ENCODE measurements at places on chromosomes 4 and X.

DNA sequence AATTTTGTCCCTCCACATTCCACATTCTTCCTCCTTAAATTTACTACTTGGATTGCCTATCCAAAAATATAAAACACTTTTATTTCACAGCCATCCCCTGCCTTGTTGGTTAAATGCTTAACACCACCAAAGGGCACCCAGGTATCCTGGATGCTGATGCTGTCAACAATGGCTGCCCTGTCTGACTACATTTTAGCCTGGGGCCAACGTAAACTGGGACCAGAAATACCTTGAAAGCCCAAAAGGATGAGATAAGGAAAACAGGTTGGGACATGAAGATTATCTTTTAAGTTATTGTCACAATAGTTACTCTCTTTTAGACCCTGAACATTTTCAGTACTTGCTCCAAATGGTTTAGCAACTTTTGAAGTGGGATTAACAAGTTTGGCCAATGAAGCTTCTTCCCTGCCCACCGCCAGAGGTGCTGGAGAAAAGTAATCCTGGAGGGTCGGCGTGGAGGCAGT lies 775 bp upstream of the YIPF6 start:
- DNase-seq = no peak

DNA sequence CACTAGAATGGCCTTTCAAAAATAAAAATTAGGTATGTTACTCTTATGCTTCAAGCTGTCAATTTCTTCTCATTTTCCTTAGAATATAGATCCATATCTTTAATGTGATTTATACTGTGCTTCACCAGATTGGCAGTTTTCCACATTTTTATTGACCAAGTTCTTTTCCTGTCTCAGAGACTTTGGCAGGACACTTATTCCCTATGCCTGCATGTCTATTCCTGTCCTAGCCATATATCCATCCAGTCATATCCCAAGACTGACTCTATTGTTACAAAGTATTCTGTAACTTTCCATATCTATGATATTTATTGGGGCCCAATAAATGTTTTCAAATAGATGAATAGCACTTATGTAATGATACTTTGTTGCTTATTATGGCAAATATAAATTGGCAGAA lies 450.7 kb downstream of the GASK1B start:
- DNase-seq = no peak

GRCh38 chrX:50668860-50669259 lies 145.1 kb downstream of the SHROOM4 start:
- no peak for DNase-seq

GRCh38 chrX:129875669-129876068 lies 30.3 kb upstream of the UTP14A start:
- DNase-seq = peak; percentile 65

DNA sequence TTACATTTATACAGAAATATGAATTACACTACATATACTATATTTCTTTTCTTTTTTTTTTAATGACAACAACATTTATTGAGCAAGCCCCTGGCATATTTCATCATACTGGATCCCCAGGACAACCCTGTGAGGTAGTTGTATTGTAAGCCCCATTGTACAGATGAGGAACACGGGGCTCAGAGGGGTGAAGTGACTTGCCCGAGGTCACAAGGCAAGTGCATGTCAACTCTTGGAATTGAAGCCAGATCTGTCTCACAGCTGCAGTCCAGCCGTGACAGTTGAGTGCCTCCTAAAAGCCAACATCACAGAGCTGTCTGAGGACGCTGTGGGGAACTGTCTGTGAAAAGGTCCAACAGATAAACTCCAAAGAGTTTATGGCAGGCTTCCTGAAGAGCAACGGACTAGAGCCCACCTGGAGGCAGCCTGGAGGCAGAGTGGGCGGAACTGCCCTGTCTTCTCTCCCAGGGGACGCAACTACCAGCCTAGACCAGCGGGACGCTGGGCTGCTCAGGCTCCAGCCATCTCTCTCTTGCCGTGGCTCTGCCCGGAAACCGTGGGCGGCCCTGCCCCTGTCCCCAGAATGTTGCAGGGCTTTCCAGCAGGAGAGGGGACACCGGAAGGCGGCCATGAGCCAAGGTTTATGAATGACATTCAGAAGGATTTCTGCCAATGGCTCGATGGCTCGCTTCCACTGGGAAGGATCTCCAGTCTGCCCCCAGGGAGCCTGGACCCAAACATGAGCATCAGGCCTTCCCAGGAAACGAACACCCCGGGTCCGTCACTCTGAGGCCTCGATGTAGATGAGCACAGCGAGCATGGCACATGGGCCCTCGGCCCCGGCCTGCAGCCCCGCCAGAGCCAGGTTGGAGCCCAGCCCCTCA lies 50.1 kb downstream of the CFAP299 start:
- no peak for DNase-seq

DNA sequence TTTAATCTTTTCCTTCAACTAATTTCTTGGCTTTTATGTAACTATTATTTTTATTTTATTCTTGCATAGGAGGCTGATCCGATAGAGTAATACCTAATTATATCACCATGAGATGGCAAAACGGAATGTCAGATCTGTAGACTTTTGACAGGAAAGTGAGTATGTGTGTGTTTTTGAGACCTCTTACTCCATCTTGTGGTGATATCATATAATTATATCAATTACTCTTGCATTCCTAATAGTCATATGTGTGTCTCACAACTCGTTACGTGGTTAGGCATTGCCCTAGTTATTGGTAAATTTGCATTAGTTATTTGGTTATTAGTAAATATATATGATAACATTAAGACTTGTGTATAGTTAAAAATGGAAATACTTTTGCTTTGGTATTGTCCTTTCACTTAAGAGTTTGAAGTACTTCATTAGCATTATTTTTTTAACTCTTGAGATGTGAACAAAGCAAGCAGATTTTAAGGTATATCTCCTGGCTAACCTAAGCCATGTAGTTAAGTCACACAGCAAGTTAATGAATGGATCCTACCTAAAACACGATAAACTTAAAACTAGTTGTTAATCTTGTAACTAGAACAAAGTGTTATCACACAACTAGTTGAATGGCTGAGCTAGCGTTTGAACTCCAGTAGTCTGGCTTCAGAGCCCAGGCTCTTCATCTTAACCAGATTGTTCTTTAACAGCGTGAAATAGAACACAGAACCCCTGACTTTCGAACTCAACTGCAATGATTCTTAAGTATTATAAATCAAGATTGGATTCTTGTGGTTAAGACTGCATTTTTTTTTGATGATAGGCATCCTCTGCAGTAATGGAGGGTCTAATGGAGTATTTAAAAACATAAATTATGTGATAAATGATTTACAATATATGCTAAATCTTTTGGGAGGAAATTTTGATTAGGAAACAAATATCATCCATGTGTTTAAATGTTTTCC lies 67.1 kb downstream of the PGRMC2 start:
- DNase-seq = peak; percentile 73

GRCh38 chr4:924107-925096 lies 7.7 kb downstream of the GAK start:
- peak; percentile 45 for DNase-seq

DNA sequence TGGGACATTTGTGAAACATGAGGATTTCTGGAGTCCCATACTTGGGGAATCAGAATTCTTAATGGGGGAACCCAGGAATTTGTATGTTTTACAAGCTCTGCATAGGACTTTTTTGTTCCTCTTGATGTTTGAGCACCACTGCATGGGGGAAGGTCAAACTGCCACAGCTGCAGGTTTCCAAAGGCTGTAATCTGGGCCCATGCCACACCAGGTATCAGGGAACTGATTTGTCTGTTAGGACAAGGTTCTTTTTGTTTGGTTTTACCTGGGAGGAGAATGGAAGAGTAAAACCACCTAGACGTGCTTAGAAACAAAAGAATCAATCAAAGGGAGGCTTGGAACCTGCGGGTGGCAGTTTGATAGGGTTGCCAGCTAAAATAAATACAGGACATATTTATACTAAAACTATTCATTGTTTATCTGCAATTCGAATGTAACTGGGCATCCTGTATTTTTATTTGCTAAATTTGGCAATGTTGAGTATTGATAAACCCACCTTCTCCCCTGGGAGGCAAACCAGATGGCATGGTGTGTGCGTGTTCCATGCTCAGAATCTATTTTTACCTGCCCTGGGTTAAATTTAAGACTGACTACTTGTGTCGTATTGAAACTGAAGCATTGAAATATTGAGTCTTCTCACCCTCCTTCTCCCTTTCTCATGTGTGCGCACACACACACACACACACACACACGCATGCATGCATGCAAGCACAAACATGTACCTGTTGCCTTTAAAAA lies 63.7 kb downstream of the TMEM164 start:
- no peak for DNase-seq

DNA sequence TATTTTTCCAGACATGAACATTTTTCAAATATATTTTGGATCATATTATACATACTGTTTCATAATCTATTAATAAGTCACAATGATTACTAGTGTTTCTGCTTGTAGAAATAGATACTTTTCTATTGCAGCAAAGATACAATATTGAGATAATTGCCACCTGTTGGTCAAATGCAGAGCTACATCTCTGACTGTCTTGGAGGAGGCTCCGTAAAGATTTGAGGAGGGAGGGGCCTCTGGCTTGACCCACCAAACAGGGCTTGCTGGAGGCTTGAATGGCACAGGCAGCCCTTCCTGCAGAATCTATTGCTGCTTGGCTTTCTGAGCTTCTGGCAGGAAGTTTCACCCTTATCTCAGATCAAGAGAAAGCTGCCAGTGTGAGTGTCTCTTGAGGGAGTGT lies 99.3 kb upstream of the ARMCX2 start:
- DNase-seq = peak; percentile 49

GRCh38 chr4:155491336-155492120 lies 114.8 kb upstream of the MAP9 start:
- no peak for DNase-seq

GRCh38 chrX:12770440-12770839 lies 20.8 kb upstream of the PRPS2 start:
- DNase-seq = peak; percentile 50

GRCh38 chr4:164239976-164240375 lies 514.0 kb upstream of the SMIM31 start:
- no peak for DNase-seq

DNA sequence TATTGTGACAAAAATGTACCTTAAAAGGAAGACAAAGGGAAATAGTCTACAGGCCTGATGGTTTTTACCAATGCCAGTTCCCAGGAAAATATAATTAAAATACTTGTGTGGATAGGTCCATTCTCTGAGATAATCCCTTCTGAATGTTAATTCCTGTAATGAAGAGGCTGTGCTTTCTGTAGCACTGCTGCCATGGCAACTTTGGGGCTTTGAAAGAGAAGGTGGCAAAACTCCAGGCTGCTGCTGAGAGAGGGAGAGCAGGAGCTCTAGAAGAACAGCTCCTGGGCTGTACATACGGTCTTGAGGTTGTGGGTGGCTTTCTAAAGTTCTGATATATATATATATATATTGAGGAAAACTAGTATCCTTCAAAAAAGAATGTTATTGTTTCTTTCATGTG lies 125.4 kb downstream of the PDLIM5 start:
- DNase-seq = peak; percentile 76

- no peak for DNase-seq
Measured at GRCh38 chrX:154827194-154828015, 7.1 kb downstream of the SMIM9 start.

- DNase-seq = no peak
Measured at GRCh38 chr4:96375367-96375766, 535.5 kb downstream of the PDHA2 start.

DNA sequence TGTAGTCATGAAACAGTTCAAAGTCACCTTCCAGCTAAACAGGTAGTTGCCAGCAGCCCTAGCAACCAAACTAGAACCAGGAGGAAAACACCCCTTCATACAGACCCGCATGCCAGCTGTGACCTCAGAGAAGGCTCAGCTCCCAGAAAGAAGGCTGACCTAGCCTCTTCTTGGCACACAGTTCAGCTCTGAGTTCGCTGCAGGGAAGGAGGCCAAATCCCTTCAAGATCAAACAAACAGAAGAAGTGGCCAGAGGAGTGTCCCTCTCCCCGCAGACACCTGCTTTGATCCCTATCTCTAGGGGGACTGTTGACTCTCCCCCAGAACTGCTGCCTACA lies 56.0 kb downstream of the HADH start:
- DNase-seq = peak; percentile 19

DNA sequence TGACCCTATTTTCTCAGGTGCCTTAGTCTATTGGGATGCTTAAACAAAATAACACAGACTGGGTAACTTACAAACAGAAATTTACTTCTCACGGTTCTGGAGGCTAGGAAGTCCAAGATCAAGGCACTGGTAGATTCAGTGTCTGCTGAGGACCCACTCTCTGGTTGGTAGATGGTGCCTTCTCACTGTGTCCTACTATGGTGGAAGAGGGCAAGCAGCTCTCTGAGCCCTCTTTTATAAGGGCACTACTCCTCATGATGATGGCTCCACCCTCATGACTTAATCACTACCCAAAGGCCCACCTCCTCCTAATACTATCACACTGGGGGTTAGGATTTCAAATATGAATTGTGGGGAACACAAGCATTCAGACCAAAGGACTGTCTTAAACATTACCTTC lies 11.8 kb downstream of the SMIM14 start:
- no peak for DNase-seq

GRCh38 chrX:70455366-70456202 lies 10.9 kb downstream of the DLG3 start:
- DNase-seq = no peak

DNA sequence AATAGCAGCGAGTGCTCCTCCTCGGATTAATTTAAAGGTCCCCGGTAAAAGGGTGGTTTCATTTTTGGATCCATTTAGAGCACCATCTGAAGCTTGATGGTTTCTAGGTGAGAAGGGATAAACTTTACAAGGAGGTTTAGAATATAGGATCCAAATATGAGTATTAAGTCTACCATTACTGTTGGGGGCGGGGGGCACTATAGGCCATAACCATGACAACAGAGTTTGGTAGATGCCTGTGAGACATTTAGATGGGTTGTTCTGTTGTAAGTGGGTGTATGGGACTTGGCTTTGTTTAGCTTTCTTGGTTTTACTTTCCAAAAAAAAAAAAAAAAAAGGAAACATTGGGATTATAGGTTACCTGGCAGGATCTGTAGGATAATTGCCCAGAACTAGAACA lies 92.7 kb downstream of the TENT5D start:
- DNase-seq = no peak

GRCh38 chr4:15742083-15742582 lies 36.0 kb upstream of the CD38 start:
- no peak for DNase-seq

GRCh38 chr4:66640233-66640990 lies 904.9 kb downstream of the CENPC start:
- no peak for DNase-seq

DNA sequence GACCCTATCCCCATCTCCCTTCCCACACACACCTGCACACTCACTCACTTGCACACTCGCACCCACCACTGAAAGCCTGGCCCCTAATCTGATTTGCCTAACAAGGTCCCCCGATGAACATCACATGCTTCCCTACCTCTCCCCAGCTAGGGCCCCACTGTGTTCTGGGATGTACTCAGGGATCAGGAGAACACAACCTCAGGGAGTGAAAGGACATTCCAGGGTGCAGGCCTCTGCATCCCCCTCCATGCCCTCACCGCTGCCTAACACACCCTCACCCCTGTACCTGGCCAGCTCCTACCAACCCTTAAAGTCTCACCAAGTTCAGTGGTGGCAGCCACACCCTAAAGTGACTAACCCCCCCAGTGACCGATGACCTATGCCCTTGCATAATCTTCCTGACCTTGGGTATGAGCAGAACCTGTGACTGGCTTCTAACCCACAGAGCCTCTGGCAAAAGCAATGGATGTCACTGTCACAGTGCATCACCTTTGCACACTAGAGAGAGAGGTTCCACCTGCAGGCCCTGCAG lies 2.4 kb upstream of the AFAP1 start:
- no peak for DNase-seq

Measured in fibroblast of pulmonary artery (primary cell).